ENCODE measurements at places on chromosomes 2 and 18.
A peak's percentile ranks its signal among the peaks of the same experiment; 100 is the strongest.

- peak; percentile 42 for DNase-seq
Measured at GRCh38 chr2:27379836-27380625, 503 bp downstream of the ZNF513 start.

DNA sequence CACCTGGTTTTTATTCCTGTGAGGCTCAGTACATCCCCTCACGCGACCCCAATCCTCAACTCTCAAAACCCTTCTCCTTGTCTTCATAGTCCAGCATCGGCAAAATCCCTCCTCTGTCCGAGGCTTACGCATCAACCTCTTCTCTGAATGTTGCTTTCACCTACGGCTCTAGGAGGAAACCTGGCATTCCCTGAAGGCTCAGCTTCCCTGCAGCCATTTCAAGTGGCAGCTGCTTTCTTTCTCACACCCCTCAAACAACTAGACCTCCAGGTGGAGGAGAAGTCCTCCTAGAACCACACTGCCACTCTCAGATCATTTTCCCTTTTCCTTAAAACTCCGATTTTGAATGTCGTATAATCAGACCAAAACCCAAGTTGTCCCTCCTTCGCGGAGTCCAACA is 114.2 kb downstream of the DTNB start:
- DNase-seq = no peak

DNA sequence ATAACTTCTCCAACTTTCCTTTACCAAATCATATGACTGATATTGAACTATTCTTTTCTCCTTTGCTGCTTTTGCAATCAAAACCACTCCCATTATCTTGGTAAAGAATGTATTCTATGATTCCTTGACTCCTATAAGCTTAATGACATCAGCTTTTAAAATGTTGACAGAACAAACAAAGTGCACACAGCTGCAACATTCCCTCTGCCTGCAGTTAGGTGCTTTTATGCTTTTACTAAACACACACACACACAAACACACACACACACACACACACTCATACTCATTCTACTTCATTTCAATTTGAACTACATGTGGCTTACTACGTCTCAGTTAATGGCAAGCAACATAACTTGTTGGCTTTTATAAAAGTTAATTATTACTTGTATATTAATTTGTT is 946.6 kb downstream of the DPP10 start:
- no peak for DNase-seq

DNA sequence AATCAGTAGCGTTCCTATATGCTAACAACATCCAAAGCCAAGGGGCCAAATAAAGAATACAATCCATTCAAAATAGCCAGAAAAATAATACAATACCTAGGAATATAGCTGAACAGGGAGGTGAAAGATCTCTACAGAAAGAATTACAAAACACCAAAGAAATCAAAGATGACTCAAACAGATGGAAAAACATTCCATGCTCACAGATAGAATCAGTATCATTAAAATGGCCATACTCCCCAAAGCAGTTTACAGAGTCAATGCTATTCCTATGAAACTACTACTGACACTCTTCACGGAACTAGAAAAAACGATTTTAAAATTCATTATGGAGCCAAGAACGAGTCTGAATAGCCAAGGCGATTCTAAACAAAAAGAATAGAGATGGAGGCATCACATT is 57.4 kb downstream of the CCBE1 start:
- DNase-seq = no peak

DNA sequence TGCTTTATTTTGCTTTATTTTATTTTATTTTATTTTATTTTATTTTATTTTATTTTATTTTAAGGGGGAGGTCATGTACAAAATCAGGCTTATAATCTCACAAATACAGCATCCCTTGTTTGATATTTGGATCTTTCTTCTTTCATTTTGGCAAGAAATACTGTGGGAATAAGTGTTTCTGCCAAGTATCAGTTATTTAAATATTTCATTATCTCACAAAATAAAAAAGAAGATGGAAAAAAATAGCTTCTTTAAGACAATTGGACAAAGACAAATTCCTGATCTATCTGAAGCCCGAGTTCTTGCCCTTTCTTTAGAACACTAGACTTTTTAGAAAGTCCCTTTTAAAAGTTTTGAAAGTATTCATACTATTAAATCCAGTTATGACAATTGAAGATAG is 560.5 kb upstream of the ZEB2 start:
- no peak for DNase-seq

- DNase-seq = no peak
Measured at GRCh38 chr2:605674-606608, 71.3 kb downstream of the TMEM18 start.

DNA sequence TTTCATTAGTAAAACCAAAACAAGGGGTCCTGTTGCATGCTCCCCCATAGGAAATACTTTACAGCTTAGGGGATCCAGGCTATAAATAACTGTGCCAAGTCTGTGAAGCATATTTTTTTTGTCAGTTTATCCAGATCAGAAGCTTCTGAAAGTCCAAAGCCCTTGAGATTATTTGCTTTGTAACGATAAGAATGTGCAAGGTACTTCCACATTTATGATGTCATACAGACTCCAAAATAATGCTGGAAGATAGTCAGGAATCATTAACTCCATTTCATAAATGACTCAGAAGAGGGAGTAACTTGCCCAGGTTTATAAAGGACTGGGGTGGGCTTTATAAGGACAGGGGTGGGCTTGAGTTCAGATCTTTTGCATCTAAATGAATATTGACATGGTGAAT is 29.3 kb downstream of the RDH14 start:
- no peak for DNase-seq

DNA sequence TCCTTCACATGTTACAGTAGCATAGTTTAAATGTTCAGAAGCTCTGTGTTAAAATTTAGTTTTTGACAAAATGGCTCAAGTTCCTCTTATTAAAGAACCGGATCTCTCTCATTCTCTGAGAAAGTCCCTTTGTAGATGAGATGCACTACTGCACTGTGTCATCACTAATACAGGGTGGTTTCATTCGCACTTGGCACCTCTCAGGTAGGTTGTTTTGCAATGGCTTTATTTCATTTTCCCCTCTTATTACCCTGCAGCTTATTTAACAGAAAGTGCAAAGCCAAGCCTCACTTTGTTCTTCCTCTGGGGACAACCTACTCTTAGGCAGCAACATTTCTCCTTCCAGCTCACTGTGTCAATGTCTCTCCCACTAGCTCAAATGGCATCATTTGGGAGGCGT is 185.1 kb downstream of the DLGAP1 start:
- no peak for DNase-seq

- DNase-seq = no peak
Measured at GRCh38 chr2:75100011-75100800, 99.1 kb downstream of the TACR1 start.

GRCh38 chr2:233307565-233307964 is at the start of gene SAG:
SAG (plus strand) TSS chr2:233307816; CDS start chr2:233309190, 1,374 bp downstream.
- DNase-seq = no peak
